ENCODE measurements at places on chromosomes 12 and 14. TPM values are rescaled to one million over a fixed set of nuclear protein-coding genes. Genes with fewer than 3 reads are reported as not detected.

BDKRB2 gene
- total RNA-seq = 0.13 TPM

SAMD4A gene
- 12.3 TPM for total RNA-seq

SYT1 gene
- total RNA-seq = 34.6 TPM

SRSF9 gene
- total RNA-seq = 304 TPM

GARIN6 gene
- not detected for total RNA-seq

FOXM1 gene
- 118 TPM for total RNA-seq

Data from H1 (cell line).